Neural progenitor cell (in vitro differentiated cells): ENCODE measurements at places on chromosomes 2 and 18. TPM values are rescaled to one million over a fixed set of nuclear protein-coding genes. Genes with fewer than 3 reads are reported as not detected.

GRCh38 chr18:77093067-77093430, 39.5 kb downstream of the MBP start:
- H3K4me3 ChIP-seq: no peak overlapping the region
- H3K4me1 ChIP-seq: peaks cover 9% of the 10 kb centered on the region

GRCh38 chr2:118246726-118247125, 158.5 kb downstream of the INSIG2 start:
- H3K27me3 ChIP-seq: no peaks in the 10 kb centered on the region
- DNase-seq: no peak

- no peaks in the 10 kb centered on the region for H3K36me3 ChIP-seq
- DNase-seq: no peak
- H3K27ac ChIP-seq: no peak overlapping the region
- no peaks in the 10 kb centered on the region for H3K27me3 ChIP-seq
- H3K4me1 ChIP-seq: no peaks in the 10 kb centered on the region
These were observed 180.2 kb downstream of the LTBP1 start for GRCh38 chr2:33126958-33127357.

GRCh38 chr2:1654696-1655374, 89.5 kb downstream of the PXDN start:
- H3K27me3 ChIP-seq: no peaks in the 10 kb centered on the region
- no peak for DNase-seq
- H3K4me3 ChIP-seq: no peak overlapping the region
- H3K36me3 ChIP-seq: no peaks in the 10 kb centered on the region
- no peaks in the 10 kb centered on the region for H3K4me1 ChIP-seq

Gene NT5C1B
- not detected in 2 replicates for total RNA-seq
